Left ventricle myocardium superior (tissue), 1 donor: ENCODE measurements at places on chromosomes 3 and 15. TPM values are rescaled to one million over a fixed set of nuclear protein-coding genes. Genes with fewer than 3 reads are reported as not detected.

The UPK1B gene
- total RNA-seq: 0.77 TPM

The ISY1 gene
- 25.9 TPM for total RNA-seq

The CYP1A1 gene
- total RNA-seq: 0.45 TPM

The ALPK3 gene
- total RNA-seq: 118 TPM

The CXCR6 gene
- 0.59 TPM for total RNA-seq

The SMCO1 gene
- 110 TPM for total RNA-seq

The ADAMTS7 gene
- 37.9 TPM for total RNA-seq

The EFHB gene
- total RNA-seq: not detected

The GABRA5 gene
- total RNA-seq: not detected

The TMOD3 gene
- total RNA-seq: 19.9 TPM

The CMTM8 gene
- total RNA-seq: 3.8 TPM

The TM6SF1 gene
- 6.5 TPM for total RNA-seq

The MESP2 gene
- total RNA-seq: 0.20 TPM

The STAC gene
- total RNA-seq: 0.69 TPM

The GREM1 gene
- 0.52 TPM for total RNA-seq

The KNG1 gene
- 0.37 TPM for total RNA-seq

The TMEM158 gene
- 0.82 TPM for total RNA-seq

The CAV3 gene
- 28.2 TPM for total RNA-seq

The SLCO2A1 gene
- 11.6 TPM for total RNA-seq

The ZBED2 gene
- not detected for total RNA-seq

The CAMKV gene
- not detected for total RNA-seq
